T follicular helper cell (primary cell): ENCODE measurements at places on chromosomes 3 and 15.

- DNase-seq, result no peak
Measured at GRCh38 chr3:52574056-52574965, 37.9 kb downstream of the UQCC5 start.

GRCh38 chr3:143414571-143415253, 295.1 kb downstream of the CHST2 start:
- no peak for DNase-seq

GRCh38 chr15:77483425-77484140, 62.9 kb downstream of the HMG20A start:
- no peak for DNase-seq

- no peak for DNase-seq
Measured at GRCh38 chr15:28264166-28264565, 57.8 kb downstream of the HERC2 start.

DNA sequence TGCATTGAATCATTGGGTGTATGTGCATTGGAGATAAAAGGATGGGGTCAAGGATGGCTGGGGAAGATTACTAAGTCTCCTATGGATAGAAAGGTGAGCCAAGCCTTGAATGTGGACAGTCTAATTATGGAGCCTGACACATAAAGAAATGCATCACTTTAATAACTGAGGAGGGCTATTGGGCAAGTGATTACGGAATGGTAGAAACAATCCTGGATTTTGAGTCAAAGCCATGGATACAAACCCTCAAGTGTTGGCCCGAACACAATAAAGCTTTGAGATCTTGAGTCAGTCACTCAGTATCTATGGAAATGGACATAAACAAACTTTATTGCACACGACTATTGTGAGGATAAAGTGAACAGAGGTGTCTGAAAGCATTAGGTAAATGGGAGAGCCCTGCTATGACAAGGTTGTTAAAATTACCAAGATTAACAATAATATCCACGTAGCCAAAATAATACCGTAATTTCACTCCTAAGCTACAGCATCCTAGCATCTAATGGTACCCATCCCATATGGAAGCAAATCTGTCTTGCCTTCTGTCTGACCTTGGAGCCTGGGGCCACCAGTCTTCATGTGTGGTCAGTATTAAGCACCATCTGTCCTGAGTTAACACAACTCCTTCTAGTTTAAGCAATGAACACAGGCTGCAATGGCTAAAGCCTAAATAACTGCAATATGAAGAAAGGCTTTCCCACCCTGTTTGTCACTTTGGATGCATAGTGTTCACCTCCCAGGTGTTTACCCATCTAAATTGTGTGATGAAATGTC, 136.9 kb upstream of the PRICKLE2 start:
- no peak for DNase-seq

DNA sequence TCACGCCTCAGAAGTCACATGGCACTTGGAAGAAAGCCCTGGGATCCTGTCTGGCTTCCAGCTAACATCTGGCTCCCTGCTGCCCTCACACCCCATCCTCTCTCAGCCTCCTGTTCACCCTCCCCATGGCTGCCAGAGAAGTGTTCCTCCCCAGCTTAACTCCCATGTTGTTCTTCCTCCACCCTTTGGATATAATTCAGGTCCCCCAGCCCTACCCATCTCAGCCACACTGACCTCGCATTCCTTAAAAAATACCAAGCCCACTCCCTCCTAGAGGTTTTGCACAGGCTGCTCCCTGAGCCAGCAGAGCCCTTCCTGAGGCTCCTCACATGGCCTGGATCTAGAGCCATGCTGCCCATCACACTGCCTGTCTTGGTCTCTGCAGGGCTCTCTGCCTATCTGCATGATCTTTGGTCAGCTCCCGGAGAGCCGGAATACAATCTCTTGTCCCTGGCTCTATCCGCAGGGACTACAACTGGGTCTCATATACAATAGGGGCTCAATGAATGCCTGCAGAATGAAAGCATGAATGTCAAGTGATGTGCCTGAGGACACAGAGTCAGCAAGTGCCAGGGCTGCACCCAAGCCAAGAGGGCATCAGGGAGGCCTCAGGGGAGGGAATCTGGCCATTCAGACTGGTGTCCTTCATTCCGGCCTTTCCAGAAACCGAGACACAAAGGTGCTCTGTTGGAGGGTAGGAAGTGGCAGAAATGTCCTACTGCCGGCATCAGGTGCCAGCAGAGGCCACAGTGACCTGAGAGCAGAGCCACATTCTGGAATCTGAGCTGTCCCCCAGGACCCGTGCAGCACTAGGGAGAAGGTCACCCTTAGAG, 3.8 kb upstream of the TKT start:
- no peak for DNase-seq

DNA sequence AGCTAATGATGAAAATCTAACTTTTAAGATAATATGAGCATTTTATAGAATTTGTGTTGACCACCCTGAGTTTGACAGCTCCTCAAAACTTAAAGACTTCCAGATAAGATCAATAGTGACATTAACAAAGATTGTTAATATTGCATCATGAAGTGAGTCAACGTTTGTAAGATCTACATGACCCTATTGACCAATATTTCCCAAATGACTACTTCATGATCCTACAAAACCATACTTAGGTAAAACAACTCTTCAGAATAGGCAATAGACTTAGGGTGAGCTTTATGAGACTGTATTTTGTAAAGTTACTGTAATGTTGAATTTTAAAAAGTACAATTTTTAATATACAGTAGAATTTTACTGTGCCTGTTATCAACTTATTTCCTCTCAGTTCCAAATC, 422.7 kb upstream of the ALCAM start:
- DNase-seq, result no peak

- no peak for DNase-seq
Measured at GRCh38 chr3:148208975-148209374, 488.7 kb upstream of the AGTR1 start.

DNA sequence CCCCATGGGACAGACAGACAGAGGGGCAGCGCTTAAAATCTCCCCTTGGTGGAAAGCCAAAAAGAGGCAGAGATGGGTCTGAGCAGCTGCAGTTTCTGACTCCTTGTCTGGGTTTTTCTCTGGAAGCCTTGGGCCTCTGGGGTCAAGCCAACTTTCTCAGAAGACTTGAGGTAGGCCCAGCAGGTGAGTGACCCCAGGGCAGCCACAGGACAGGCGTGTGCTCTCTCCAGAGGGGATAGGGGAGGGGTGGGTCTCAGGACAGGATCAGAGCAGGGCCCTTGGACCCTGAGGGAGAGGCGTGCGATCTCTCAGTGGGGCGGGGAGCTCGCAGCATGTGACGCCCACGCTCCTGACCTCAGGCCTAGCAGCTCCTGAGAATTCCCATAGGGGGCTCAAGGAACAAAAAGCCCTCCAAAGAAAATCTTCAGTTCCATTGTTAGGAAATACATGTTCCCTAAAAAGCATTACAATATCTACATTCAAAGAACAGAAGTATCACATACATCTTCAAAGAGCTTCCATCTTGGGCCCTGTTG, 34.6 kb upstream of the DUSP7 start:
- DNase-seq, result no peak

- DNase-seq, result no peak
Measured at GRCh38 chr15:69398491-69398891, 15.7 kb upstream of the KIF23 start.

GRCh38 chr3:62249855-62250543, 123.4 kb downstream of the FEZF2 start:
- no peak for DNase-seq
